ENCODE measurements at places on chromosomes 3 and 15. TPM values are rescaled to one million over a fixed set of nuclear protein-coding genes. Genes with fewer than 3 reads are reported as not detected.
A peak's percentile ranks its signal among the peaks of the same experiment; 100 is the strongest.

DNA sequence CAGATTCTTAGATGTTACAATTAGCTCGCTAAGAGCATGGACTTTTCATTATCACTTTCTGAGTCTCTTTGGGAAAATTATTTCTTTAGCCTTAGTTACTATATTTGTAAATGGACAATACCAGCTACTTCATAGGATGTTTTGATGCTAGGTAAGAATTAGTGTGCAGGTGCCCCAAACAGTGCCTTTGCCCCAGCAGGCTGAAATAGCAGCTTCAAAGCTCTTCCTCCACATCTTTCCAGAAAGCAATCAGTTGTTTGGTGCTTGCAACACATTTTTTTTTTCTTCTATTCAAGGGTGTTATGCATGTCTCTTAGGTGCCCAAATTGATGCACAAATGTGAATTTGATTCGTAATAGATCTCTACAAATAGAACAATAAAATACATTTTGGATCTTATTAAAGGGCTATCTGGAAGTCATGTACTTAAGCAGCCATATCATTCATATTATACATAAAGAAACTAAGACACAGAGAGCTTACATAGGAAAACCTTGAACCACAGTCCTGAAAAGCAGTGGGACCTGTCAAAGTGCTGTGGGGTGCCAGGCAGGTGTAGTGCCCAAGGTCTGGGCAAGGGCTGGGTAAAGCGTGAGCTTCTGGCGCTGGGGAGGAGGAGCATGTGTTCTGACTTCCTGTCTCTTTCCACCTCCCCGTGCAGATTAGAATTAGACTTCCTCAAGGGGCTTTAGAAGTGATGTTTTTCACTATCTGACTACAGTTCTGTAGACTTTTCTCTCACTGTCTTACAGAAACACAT is 62.9 kb downstream of the FNDC3B start:
- peak; percentile 47 for DNase-seq
- peak overlapping the region; percentile 56 for H3K4me3 ChIP-seq
- peaks cover 52% of the 10 kb centered on the region for H3K4me1 ChIP-seq
- H3K27ac ChIP-seq = peak overlapping the region; percentile 41
- peaks cover 2% of the 10 kb centered on the region for H3K27me3 ChIP-seq

GRCh38 chr3:191963182-191963581 is 502.2 kb downstream of the PYDC2 start:
- no peaks in the 10 kb centered on the region for H3K36me3 ChIP-seq
- no peaks in the 10 kb centered on the region for H3K4me1 ChIP-seq
- DNase-seq = no peak

- H3K4me3 ChIP-seq = no peak overlapping the region
- H3K27ac ChIP-seq = no peak overlapping the region
- H3K36me3 ChIP-seq = no peaks in the 10 kb centered on the region
These were observed 33.2 kb upstream of the TRIM59 start for GRCh38 chr3:160482796-160483195.

DNA sequence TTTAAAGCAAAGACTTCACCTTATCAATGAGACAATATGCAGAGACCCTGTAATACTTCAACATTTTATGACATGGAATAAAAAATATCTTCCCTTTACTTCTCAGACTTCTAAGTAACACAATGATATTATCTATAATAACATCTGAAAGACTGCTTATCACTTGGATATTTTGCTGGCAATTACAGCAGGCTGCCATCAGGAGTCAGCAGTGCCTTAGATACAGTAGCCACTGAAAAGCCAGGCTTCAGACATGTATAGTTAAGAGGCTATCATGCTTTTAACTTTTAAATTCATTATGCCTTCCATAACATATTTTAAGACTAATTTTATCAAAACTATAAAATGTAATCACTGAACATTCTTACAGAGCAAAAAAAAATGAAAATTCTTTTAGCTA is 227.5 kb downstream of the NEK10 start:
- no peak overlapping the region for H3K4me3 ChIP-seq
- H3K36me3 ChIP-seq = no peaks in the 10 kb centered on the region
- H3K4me1 ChIP-seq = no peaks in the 10 kb centered on the region
- H3K27me3 ChIP-seq = peaks cover 3% of the 10 kb centered on the region
- H3K27ac ChIP-seq = no peak overlapping the region

UNC13C gene
- not detected for total RNA-seq

PROK2 gene
- not detected for total RNA-seq

Data from activated naive CD8-positive, alpha-beta T cell treated with anti-CD3 and anti-CD28 coated beads, Interleukin-2, amount 10 ng/mL, durations not matched to agents 7 days and 5 days (primary cell).